ENCODE measurements at places on chromosomes 7 and 10.

DNA sequence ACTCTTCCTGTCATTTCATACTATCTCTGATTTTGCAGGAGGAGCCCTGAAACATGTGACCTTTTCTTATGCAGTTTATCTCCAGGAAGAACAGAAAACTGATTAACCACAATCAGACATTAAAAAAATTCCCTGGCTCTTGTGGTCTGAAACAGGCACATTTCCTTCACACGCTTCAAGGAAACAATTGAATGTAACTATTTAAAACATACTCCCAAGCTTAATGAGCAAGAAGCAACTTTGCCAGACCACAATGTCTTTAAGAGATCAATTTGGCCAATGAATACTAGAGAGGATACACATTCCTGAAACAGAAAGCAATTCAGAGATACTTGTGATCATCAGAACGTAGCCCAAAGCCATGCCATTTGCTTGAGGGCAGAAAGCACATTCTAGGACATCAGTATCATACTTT, 65.8 kb downstream of the PIP4K2A start:
- DNase-seq = no peak

DNA sequence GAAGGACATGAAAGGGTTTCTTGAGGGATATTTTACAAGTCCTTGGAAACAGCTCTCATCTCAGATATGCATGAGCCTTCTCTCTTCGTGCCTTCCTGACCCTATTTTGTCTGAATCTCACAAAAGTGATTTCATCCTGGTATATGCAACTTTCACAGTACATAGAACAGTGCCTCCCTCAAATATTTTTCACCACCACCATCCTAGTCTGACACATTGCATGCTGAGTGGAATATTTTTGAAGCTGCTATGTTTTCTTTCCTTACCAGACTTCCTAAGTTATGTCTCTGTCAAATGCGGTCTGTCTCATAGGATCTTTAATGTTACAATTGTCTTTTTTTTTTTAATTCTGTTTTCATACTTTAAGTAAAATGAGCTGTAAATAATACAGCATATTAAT, 673.3 kb upstream of the LRRN3 start:
- no peak for DNase-seq

DNA sequence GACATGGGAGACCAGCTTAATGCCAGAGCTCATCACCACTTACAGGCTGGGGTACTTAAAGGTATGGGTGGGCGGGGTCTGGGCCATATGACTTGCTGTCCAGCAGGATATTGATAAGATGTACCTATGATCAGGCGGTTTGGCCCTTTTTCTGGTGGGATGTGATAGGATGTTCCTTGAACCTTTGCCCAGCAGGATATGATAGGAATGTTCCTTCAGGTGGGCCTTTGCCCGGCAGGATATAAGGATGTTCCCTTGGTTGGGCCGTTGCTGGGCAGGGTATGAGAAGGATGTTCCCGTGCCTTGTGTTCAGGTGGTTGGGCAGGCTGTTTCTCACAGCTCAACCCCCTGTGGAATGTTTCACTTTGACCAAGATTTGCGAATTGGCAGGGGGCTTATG, 187.2 kb upstream of the CXCL12 start:
- DNase-seq = no peak

DNA sequence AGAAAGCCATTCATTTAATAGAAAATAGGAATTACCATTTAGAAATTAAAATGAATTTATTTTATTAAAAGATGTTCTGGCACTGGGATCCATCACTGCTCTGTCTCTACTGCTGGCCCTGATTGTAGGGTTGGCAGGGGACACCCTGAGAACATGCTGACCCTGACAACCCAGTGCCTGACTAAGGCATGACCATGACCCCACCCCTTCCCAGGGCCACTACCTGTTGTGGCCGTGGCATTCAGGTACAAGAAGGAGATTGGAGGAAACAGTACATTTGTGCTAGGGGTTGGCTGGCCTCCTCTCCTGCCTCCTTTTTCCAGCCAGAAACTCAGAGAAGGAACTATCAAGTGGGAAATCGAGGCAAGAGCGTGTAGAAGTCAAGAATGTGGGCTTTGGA, 197.0 kb upstream of the ZMIZ1 start:
- DNase-seq = no peak

DNA sequence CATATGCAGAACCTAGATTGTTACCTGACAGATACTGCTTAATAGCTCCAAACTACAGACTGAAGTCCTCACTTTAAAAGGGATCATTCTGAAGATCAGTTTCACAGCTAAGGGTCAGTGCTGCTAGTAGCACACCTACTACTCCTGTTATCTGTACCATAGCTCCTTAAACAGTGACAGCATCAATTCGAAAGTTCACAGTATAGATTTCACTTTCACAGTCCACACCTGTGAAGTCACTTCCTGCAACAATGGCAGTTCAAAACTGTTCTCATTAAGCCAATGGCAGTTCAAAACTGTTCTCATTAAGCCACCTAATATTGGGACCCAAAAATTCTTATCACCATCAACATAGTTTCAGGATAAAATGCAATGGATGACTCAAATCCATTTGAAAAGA, 10.7 kb upstream of the FHIP2A start:
- DNase-seq = no peak

DNA sequence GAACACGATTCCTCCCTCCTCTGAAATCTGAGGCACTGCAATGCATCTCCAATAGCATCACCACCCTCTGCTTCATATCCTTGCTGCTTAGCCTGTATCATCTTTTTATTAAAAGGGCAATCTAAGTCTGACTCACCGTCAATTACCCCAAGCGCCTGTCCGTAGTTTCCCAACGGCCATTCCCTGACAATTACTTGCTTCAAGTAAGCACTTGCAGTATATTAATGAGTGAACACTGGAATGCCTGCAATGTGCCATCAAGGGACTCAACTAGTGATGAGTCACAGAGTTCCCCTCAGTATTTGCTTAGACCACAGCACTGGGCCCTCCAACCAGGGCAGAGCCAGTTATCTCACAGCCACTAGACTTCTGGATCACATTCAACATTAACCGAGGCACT, 19.5 kb upstream of the PPP1R3C start:
- DNase-seq = no peak

DNA sequence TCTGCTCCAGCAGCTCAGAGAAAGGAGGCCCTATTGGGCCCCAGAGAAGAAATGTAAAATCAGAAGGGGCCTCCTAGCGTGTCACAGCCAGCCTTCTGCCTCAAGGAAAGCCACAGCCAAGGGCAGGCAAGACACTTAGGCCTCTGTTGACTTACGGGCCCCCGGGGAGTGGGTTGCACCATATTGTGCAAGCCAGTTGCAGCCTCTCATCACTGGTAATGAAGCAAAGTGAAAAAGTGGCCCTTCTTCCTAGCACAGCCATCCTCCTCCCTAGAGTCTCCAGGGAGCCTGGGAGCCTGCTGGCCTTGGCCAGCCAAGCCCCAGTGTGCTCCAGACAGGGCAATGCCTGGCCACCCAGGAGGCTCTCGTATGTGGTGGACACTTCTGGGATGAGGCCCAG, 56.2 kb upstream of the GDF10 start:
- no peak for DNase-seq

DNA sequence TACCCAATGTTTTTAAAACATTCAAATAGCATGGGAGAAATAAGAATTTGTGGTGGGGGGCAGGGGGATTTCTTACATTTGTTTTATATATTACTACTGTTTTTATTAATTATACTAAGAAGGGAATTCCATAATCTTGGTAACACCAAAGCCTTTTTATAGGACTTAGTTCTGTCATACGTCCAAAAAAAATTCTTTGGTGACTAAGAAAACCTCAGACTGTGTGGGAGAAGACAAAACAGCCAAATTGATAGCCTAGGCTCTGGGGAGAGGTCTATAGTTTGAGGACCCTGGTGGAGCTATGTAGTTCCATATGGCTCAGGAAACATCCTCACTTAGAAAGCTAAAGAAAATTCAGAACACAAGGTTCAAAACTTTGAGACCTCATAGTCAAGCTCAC, 23.4 kb downstream of the ACSM6 start:
- DNase-seq = no peak

- no peak for DNase-seq
These were observed 7.1 kb upstream of the CPA5 start for GRCh38 chr7:130337410-130337971.

- DNase-seq = no peak
These were observed 2.5 kb downstream of the TCF7L2 start for GRCh38 chr10:112952282-112953173.

- DNase-seq = no peak
These were observed 416.6 kb downstream of the PHTF2 start for GRCh38 chr7:78215199-78215598.

DNA sequence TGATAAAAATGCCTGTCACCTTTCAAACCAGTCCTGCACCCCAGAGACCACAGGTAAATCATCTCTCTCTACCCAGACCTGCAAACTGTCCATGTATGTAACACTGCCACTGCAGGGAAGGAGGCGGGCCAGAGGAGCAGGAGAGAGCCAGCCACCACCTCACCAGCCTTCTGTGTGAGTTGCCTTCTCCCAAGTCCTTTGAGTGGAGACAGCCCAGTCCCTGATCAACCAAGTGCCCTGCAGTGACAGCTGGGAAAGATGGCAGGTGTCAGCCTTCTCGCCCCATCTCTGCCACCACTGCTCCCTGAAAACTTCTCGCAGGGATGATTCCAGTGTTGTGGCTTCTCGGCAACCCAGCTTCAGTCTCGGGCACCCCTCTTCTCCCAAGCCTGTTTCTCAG, 42.4 kb downstream of the MTURN start:
- DNase-seq = no peak

DNA sequence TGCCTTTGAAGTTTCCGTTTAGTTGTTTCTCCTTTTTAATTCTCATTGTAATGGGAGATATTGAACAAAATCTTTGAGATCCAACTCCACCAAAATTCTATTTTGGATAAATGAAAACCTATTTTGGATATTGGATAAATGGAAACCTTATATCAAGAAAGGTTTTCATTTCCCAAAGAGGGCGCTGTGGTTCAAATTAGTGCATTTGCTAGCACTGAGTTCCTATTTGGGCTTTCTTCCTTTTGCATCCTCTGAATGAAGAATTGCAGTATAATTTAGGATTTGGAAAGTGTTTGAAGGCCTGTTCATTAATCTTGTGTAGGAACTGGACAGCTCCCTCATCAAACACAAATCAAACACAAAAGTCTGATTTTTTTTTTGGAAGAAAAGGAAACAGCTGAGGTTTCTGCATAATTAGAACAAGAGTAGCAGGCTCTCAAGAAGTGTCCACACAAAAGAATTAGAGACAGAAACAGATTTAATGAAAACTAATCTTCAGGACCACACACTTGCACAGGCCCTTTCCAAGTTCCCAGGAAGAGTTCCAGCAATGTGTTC, 80.8 kb upstream of the KLF14 start:
- no peak for DNase-seq

DNA sequence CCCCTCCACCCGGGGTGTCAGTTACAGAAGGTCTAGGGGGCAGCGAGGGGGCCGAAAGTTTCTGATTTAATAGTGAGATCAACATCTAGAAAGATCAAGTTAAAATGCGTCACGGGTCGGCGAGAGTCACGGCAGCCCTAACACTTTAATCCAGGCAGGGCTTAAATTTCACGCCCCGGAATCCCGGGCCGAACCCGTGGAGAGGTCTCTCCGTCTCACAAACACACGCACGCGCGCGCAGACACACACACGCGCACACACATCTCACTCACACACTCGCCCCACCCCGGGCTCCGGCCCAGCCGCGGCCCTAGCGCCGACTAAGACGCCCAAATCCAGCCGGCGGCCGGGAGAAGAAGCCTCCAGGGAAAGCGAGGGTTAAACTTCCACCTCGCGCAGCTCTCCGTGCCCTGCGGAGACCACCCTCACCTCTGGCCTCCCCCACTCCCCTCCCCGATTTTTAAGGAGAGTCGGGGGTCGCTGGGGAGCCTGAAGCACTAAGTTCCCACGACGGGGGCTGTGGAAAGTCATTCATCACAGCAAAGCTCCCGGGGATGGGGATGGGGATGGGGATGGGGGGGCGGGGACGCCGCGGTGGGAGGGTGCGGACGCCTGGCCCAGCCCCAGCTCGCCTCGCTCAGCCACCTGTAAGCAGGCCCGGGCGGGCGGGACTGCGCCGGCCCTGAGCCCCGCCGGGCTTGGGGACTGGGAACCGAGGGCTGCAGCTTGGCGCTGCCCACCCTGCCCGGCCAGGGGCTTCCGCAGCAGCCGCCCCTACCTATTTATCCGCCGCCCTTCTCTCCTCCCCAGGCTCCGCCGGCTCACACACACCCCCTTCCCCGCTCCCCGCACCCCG, 1.6 kb downstream of the PDGFA start:
- DNase-seq = no peak

- no peak for DNase-seq
These were observed 102.7 kb downstream of the COL28A1 start for GRCh38 chr7:7432979-7433378.

All from naive B cell (primary cell).